ENCODE measurements at places on chromosomes 3 and 15. TPM values are rescaled to one million over a fixed set of nuclear protein-coding genes. Genes with fewer than 3 reads are reported as not detected.

CTXND1 gene
- 0.08 TPM for total RNA-seq

GRCh38 chr3:32138545-32139104 lies 32.2 kb downstream of the GPD1L start:
- no peak for ATAC-seq

FILIP1L gene
- total RNA-seq = 8.2 TPM

GRCh38 chr3:394775-395174 lies 198.2 kb downstream of the CHL1 start:
- ATAC-seq = no peak

DNA sequence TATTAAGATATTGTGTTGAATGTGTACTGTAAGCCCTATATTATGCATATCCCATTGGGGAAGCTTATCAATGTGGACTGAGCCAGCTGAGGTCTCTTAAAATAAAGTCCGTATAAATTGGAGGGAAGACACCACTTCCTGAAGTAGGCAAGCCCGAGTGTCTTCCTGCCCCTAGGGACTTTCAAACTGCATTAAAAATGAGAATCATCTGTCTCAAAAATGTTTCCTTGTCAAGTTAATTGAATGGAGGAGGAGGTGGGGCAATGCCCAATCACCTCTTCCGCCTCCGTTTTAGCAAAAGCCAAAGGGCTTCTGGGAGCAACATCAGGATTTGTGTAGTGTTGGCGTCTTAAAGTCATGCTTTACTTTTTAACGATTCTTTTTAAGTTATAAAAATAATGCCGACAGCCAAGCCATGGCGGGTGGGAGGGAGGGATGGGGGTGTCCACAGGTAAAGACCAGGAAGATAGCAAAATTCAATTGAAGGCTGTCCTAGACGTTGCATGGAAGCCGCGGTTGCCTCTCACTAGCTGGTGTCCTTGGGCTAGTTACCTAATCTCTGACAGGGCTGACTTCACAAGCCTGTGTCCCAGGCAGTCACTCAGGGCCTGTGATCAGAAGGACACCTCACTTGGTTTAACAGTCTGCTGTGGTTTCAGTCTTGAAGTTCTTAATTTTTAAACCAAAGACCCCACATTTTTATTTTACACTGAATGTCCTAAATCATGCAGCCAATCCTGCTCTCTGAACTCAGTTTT lies 524.9 kb upstream of the PROK2 start:
- no peak for ATAC-seq
